ENCODE measurements at places on chromosomes 16 and 17.

DNA sequence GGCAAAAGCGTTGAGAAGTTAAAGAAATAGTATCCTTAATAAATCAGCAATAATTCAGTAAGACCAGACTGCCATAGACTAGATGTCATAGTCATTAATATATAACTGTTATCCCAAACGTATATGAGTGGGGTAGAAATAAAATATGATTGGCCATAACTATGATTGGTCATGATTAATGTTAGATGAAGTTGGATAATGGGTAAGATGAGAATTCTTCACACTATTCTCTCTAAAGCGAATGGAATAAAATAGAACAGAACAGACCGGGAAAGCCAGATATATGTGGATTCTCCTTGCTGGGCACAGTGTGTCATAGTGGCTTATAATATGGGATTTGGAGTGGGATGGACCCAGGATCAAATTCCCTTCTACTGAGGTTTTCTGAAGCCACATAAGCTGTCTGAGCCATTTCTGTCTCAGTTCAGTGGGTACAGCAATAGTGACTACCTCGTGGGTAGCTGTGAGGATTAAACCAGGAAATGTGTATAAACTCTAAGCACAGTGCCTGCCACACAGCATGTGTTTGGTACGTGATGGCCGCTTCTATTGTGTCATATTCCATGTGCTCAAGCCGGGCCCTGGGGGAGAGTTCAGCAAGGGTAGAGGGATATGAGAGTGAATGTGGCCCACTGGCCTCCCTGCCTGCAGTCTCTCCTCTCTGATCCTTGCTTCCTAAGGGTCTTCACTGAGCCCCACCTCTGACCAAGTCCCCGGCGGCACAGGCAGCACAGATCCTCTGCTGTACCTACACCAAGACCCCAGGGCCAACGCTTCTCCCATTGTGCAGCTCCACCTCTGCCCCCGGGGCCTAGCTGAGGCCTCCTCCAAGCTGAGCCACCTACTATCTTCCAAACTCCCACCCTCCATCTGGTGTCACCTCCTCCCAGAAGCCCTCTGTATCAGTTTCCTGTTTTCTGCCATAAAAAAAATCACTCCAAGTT, 3.7 kb downstream of the CETP start:
- DNase-seq: no peak

DNA sequence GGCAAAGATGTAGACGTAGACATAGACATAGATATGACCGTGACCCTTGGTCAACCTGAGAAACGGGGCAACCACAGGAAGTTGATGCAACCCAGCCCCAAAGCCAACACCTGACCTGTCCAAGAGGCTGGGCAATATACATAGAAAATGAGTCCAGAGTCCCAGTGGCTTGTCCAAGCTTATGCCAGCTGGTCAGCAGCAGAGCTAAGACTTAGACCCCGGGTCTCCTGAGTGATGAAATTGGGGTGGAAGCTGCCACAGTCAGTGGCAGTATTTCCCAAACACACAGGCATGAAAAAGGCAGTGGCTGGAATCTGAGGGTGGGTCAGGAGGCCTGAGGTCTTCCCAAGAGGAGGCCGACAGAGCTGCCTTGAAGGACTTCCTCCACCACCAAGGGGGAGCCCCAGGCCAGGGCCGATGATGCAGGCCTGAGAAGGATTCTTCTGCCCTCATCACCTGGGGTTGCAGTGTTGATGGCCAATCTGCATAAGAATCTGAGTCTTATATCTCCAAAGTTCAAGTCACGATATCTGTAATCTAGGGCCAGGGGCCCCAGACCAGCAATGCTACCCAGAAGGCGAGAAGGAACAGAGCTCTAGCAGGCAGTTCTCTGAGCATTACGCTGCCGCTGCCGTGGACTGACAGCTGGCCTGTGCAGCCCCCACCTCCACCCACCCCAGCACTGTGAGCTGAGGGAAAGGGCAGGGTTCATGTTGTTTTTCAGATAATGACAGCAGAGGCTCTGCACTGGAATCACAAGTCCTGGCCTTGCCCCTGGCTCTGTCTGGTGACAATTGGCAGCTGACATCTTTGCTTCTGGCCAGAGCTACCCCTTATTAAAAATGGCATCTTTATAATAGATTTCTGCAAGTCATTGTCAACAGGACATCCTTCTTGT, 72.7 kb downstream of the GNAO1 start:
- no peak for DNase-seq

DNA sequence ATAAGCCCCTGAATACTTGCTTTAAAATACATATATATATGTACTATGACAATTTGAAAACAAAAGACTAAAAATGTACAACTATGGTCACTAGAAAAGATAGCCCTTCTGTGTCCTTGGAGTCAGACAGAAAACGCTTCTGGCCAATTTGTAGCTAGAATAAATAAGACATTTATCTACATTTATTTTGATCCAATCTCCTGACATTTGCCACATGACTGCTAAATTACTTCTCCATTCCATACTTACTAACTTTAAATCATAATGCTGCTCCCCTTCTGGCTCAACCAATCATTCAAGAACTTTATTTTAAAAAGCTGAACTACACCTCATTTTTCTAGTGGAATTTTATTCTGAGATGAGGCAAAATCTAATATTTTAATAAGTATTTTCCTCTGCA, 65.8 kb downstream of the CYTH1 start:
- DNase-seq: no peak

DNA sequence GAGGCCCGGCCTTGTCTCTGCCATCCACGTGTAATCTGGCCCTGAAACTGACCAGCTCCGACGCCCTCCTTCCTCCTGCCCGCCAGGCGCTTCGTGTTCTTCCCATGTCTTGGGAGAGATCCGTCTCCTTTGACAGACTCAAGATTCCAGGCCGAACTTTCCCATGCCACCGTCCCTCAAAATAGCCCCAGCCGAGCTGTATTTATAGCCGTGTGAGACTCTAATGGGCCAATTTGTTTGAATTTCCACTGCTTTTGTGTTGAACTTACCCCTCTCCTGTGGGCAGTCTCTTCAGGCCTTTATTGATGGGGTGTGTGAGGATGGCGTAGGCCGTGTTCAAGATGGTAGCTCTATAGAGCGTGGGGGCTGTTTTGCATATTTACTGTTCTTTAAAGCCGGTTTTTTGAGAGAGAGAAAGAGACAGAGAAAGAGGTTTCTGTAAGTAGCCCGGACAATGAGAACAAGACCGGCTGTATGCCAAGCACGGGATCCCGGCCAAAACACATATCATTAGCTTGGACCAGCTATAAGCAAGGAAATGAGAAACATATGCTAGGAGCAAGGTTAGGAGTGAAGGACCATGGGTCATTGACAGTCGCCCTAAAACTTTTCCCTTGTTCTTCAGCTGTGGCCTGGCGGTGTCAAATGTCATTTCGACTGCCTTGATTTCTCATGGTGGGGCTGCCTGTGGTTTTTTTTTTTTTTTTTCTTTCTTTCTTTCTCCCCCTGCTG, 124.5 kb upstream of the ZFHX3 start:
- DNase-seq: no peak

DNA sequence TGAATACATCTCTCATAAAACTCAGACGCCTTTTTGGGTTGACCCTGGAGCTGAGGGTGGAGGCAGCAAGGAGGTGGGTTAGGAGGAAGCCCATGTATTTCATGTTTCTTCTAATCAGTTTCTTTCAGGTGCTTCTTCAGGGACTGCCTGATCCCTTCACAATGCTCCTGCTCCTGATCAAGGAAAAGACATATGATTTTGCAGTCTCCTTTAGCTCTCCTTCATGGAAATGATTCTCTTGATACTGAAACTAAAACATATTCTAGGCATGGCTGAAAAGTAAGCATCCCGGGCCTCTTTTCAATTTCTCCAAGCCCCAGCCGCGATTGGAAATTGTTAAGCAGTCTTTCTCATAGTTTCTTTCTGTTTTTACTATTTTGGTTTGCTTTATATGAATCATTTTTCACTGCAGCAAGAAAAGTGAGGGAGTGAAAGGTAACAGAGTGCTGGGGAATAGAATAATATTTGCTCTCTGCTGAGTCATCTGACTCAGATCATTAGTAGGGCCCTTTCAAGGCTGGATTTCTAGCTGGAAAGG, 730.7 kb downstream of the CDH11 start:
- no peak for DNase-seq

GRCh38 chr16:14002416-14002990, 68.6 kb upstream of the MRTFB start:
- no peak for DNase-seq

- no peak for DNase-seq
Measured at GRCh38 chr16:46789499-46790414, 41.2 kb downstream of the C16orf87 start.

- no peak for DNase-seq
Measured at GRCh38 chr16:24810951-24811843, 34.6 kb upstream of the SLC5A11 start.

GRCh38 chr17:60920107-60920506, 242.5 kb downstream of the BCAS3 start:
- no peak for DNase-seq

- no peak for DNase-seq
Measured at GRCh38 chr17:39171933-39172332, 6.0 kb upstream of the ARL5C start.

DNA sequence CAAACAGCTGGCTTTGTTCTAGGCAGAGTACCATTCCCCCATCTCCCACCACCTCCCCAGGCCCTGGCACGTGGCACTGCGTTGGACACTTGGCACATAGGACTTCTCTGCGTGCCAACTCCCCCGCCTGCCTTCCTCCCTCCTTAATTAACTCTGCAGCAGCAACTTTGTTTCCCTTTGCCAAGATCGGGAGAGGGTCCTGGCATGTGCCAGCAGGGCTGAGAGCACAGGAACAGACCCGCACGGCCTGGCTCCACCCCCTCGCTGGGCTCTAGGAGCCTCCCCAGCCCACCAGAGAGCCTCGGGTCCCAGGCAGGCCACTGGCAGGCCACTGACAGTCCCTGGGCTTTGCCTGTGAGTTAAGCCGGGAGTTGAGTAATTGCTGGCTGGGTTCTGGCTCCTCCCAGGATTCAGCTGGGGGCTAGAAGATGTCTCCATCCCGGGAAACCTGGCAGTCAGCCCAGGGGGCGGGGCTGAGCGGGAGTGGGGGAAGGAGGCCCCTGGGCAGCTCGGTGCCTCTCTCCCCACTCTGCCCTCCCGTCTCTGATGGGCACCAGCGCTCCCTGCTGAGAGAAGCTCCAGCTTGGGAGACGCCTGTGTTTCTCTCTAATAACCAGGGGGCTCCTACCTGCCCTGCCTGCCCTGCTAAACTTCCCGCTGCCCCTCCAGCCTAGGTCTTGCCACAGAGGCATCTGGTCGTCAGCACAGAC, 224.0 kb upstream of the TNRC6C start:
- peak; percentile 36 for DNase-seq

DNA sequence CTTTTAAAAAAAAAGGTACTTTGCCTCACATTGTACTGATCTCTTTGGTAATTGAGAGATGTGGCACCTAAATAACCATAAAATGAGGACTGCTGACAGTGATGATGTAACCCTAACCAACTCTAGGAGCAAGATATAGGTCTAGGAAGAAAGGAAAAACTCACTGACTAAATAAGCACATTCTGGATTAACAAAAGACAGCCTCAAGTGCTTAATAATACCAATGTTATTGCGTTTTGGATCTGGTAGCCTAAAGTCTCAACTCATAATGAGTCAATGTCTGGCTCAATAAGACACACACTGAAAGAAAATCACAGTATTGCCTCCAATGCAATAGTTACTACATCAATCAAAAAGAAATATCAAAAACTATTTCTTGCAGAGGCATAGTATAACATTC, 3.0 kb downstream of the ERN1 start:
- DNase-seq: no peak

GRCh38 chr17:81428948-81429774, 33.9 kb downstream of the BAHCC1 start:
- peak; percentile 57 for DNase-seq

DNA sequence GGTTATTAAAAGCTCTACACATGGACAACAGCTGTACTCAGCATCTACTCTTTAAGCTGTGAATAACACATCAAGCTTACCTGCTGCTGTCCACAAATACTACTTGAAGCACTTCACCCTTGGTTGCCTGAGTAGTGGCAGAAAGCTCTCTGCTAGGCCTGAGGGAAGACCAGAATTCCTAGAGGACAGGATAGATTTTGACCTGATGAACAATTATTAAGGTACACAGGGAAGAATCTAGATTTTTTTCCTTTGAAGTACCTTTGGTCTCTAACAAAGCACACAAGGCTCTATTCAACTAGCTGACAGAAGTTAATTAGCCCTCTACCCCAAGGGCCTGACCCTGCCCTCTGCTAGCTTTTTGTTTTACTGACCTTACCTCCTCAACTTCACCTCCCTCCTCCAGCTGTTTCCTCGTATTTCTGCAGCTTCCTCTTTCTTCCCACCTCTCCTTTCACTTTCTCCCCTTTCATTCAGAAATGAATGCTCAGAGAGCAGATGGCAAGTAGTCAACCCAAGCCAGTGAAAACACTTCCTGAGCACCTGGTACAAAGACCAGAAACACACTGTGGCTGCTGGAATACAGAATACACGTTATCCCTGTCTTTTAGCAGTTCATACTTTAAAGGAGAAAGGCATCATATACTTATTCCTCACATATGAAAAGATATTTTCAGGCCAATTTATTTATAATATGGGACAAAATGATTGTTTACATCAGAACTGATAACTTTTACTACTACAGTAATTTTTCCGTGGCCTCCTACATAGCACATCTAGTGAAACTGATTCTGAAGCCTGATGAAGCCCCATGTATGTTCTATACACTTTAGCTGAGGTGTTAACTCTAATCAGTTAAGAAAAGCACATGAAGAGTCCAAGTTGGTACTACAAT, 5.7 kb upstream of the VEZF1 start:
- no peak for DNase-seq

GRCh38 chr17:72439893-72440502, 319.2 kb downstream of the SOX9 start:
- no peak for DNase-seq

GRCh38 chr17:73591296-73592078, 52.8 kb downstream of the SDK2 start:
- DNase-seq: no peak

DNA sequence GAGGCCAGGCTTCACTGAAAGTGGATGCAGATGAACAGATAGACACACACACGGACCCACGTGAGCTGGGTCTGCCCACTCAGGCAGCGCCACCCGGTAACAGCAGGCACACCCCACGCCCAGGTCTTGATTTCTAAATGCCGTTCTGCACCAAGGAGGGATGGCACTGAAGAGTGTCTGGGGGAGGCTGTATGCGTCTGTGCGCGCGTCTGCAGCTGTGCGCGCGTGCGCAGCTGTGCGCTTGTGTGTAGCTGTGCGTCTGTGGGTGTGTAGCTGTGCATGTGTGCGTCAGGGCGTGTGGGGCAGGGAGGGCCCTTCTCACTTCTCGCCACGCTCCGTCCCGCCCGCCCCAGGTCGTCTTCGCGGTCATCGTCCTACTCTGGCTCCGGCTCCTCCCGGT, 15.5 kb upstream of the IL17C start:
- DNase-seq: no peak

GRCh38 chr16:70784692-70785555, 16.0 kb downstream of the VAC14 start:
- DNase-seq: no peak

DNA sequence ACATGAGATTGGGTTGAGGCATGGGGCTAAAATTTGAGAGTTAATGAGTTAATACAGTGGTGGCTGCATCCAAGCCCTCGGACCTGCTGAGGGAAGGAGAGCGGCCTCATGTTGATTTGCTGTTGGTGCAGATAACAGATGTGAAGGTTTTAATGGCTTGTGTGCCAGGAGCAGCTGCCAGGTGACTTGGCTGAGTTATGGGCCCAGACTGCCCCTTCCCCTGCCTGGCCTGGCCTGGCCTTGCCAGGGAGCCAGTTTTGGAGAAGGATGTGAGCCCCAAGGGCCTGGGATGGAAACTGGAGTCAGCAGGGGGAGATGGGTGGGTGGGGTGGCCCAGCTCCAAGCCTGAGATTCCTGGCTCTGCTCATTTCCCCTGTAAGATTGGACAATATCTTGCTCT, 230.1 kb downstream of the CBLN1 start:
- no peak for DNase-seq
